Central memory CD4-positive, alpha-beta T cell (primary cell): ENCODE measurements at places on chromosomes 1 and 21.
A peak's percentile ranks its signal among the peaks of the same experiment; 100 is the strongest.

DNA sequence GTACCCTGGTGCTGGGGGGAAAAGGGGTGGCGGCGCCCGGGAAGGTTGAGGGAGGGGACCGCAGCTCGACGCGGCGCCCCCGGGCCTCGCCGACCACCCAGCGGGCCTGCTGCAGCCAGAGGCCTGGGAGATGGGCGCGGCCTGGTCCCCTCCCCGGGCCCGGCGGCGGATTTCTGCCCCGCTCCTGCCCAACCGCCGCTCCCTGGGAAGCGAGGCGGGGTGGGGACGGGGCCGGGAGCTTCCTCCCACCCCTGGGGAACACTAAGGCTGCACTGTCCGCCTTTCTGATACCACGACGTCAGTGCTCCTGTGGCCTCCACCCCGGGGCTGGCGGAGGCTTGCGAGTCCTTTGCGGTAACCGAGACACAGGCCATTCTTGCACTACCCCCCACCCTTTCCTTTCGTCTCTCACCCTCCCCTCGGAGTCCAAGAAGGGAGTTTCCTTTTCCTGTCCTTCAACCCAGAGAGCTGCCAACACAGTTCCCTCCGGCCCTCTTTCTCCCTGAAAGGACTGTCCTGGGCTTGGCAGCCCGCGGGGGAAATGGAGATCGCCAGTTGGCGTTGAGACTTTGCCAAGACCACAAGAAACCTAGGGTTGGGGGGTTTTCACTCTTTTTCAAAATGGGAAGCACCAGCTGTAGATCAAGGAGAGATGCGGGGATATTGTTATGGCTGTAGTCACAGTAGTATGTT lies 742 bp downstream of the SH3GLB1 start:
- DNase-seq = peak; percentile 29

- no peak for DNase-seq
These were observed 248.6 kb downstream of the OLFM3 start for GRCh38 chr1:101748077-101748476.

- no peak for DNase-seq
These were observed 126.7 kb downstream of the SIM2 start for GRCh38 chr21:36825658-36826057.

DNA sequence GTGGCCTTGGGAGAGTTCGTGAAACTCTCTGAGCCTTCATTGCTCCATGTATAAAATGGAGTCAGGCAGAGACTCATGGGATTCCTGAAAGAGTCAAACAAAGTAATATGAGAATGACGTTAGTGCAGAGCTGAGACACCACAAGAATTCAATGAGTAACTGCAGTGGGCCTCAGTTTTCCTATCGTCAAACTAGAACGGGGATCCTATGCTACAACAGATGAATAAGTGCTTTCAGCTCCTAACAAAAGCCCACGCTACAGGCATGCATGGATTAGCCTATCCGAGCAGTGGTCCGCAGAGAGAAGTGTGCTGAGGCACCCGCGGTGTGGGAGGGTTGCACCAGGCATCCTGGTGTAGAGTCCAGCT lies 124.7 kb downstream of the SYF2 start:
- no peak for DNase-seq
